ENCODE measurements at places on chromosomes 12 and 14.

DNA sequence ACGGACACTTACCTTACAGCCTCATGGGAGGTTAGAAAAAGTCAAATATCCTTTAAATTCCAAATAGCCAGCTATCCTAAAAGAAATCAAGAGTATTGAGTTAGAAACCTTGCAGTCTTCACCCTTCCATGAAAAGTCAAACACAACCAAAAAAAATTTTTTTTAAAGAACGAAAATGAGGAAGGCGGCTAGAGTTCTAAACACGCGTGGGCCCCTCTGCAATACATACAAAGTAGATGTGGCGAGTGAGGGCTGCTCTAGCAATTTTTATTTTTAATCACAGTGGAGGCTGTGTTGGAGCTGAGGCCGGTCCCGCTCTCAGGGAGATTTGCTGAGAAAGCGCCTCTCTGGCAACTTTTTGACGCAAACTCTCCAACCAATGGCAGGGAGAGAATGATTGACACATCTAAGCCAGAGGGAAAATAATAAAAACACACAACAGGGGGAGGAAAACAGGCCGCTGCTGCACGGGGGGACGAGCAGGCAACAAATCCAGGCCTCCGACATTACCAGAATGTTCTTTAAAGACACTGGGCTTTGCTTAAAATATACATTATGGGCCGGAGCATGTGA, at the start of gene OTX2:
OTX2 (minus strand) TSS at position 333 of the 573 bp plus-strand sequence. CDS start 5,023 bp downstream, outside the sequence.
- DNase-seq: no peak

DNA sequence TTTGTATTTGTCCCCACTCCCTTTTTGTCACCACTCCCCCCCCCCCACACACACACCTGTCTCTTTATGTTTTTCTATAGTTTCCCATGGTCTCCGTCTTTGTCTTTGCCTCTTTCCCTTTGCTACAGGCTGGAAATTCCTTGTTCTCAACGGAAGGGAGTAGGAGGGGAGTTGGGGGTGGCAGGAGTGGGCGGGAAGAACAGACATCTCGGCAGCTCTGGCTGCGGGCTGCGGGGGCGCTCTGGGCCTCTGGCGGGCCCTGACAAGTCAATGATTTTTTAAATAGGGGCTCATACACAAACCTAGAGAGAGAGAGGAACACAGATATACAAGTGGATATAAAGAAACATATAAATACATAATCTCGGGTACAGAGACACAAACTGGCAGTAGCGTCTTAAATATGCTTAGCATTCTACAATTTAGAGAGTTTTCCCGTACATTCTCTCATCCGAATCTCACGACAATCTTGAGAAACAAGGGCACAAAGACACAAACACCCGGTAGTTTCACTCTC, 2.4 kb upstream of the NAB2 start:
- no peak for DNase-seq

GRCh38 chr12:131513606-131514005, 197.3 kb upstream of the SFSWAP start:
- no peak for DNase-seq

DNA sequence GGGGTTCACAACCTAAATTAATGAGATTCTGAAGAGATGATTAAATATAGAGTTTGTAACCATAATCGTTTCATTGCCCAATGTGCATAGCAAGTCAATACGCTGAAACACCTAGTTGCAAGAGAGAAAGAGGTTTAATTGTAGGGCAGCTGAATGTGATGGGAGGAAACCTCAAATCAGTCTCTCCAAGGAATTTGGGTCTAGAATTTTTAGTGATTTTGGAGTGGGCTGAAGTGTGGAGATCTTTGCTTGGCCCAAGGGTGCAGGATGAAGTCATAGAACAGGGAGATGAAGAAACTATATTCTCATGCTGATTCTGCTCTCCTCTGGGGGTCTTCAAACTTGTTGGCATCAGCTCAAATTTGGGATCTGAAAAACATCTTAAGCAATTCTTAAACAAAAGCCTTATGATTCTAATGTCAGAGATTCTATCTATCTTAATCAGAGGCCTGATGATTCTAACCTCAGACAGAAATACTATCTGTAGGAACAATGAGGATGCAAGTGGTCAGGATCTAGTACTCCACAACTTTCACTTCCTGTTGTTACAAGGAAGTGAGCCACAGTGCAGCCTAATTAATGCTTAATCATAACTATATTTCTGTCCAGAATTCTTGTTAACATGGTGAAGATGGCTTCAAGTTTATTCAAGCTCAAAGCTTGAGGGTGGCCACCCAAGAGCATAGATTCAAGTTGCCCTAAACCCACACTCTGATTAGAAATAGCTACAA, 80.2 kb upstream of the FUT8 start:
- no peak for DNase-seq

DNA sequence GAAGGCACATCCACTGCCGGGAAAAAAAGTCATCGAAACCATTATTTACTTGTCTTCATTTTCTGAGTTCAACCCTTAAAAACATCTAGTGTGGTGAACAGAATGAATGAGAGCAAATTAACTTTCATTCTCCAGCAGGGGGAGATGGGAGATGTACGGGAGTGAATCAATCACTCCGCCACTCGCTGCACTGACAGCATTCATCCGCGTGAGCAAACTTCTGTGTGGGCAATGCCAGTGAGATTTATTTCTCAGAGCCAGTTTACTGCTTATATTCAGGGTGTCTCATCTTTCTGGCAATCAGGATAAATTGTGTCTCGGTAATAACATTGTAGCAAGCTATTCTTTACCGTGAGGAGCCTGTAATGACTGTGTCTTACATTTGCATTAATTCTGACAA, 463.6 kb upstream of the MIS18BP1 start:
- DNase-seq: no peak

- DNase-seq: no peak
Measured at GRCh38 chr14:92449404-92450181, 64.0 kb upstream of the RIN3 start.

DNA sequence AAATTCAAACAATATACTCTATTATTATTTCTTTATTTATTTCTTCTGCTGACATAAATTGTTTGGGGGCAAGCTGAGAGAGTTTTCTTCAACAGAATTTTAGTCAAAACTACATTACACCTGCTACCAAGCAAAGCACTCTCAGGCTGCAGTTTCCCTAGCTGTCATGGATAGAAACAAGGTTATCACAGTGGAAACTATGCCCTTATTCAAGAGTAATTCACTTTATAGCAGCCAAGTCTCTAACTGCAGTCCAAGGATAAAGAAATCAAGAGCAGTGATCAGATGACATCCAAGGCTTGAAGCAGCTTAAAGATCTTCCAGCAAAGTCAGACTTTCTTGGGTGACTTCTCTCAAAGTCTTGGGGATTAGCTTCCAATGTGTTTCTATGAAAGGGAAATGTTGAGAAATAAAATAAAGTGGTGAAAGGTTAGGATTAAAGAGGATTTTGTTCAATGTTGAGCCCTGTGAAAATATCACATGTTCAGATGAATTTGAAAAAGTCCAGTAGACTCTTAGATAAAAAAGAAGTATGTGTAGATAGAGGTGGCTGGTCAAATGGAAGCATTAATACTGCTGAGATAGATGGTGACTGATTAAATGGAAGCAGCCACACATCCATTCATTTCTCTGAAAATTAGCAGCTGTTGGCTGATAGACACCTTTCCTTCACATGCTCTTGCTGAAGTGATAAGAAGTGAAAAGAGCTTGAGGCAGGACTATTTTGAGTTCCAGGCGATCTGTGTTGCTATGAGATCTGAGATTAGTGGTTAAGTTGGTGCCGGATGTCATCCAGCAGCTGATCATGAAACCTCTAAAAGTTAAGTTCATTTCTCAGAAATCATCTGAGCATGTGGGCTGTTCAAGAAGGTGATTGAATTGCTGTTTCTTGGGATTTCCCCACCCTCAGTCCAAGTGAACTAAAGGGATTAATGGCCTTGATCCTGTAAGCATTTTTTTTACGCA, 257.8 kb upstream of the BTG1 start:
- DNase-seq: peak; percentile 44

- DNase-seq: no peak
Measured at GRCh38 chr14:90103808-90104207, 42.0 kb downstream of the KCNK13 start.

DNA sequence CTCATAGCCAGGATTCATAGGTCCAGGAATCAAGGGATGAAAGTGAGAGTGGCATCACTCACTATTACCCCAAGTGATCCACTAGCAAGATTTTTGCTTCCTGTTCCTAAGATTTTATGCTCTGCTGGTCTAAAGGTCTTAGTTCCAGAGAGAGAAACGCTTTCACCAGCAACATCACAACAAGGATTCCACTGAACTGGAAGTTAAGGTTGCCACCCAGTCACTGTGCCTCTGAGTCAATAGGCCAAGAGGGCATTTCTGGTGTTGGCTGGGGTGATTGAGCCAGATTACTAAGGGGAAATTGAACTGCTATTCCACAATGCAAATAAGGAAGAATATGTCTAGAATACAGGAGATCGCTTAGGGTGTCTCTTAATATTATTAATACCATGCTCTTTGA, 142.5 kb upstream of the ARID2 start:
- no peak for DNase-seq

DNA sequence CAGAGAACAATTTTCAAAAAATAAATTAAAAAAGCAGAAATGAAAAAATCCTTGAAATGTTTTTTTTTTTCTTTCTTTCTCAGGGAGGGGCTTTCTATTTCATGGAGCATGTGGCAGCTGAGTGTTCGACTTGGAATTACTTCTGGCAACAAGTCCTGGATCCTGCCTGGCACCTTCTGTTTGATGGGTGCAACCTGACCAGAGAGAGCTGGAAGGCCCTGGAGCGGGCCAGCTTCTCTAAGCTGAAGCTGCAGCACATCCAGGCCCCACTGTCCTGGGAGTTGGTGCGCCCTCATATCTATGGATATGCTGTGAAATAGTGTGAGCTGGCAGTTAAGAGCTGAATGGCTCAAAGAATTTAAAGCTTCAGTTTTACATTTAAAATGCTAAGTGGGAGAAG, 22.5 kb upstream of the HIGD1C start:
- DNase-seq: no peak

GRCh38 chr12:86193931-86194330, 62.3 kb downstream of the MGAT4C start:
- DNase-seq: no peak

GRCh38 chr14:30125322-30125979, 197.8 kb upstream of the PRKD1 start:
- no peak for DNase-seq

GRCh38 chr14:42224053-42224888, 617.6 kb downstream of the LRFN5 start:
- DNase-seq: peak; percentile 16

- DNase-seq: no peak
Measured at GRCh38 chr12:101696251-101697196, 916 bp upstream of the CHPT1 start.

DNA sequence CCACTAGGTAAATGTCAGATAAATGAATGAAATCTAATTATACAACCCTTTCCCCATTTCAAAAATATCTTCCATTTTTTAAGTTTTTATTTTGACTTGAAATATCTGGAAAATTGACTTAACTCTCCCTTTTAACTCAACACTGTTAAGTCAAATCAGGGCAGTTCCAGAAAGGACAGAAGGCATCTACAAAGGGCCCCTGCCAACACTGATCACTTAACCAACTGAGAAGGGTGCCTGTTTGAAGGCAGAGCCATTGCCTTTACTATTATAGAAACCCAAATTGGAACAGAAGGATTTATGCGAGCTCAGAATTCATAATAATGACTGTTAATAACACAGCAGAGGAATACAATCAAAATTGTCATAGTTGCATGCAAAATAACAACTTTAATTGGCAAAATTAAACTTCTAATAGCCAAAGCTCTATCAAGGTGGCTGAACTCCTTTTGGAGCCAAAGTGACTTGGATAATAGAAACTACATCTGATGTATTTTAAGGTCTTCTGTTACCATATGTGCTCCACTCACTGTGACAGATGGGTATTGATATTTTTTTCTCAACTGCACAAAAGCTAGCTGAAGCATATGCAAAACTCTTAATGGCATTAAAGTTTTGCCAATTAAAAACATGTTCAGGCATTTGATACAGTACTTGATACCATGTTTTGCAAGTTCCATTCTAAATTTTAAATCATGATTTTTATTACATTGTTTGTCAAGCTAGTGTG, 383.8 kb downstream of the NOVA1 start:
- DNase-seq: no peak

DNA sequence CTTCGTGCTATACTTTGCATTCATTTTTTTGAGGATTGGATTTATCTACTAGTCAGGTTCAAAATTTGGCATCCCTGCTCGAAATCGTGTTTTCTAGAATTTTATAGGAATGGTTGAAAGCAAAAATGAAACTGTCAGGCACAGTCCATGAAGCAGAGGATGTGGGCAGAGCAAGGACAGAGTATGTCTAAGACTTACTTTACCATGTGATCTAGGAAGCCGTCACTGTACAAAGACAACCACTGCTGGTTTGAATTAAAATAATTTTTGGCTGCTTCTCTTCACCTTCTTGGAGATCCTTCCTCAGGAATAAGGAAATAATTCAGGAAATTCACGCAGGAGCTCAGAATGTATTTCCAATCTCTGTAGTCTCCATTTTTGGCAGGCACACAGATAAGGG, 31.6 kb upstream of the SGPP1 start:
- DNase-seq: no peak

DNA sequence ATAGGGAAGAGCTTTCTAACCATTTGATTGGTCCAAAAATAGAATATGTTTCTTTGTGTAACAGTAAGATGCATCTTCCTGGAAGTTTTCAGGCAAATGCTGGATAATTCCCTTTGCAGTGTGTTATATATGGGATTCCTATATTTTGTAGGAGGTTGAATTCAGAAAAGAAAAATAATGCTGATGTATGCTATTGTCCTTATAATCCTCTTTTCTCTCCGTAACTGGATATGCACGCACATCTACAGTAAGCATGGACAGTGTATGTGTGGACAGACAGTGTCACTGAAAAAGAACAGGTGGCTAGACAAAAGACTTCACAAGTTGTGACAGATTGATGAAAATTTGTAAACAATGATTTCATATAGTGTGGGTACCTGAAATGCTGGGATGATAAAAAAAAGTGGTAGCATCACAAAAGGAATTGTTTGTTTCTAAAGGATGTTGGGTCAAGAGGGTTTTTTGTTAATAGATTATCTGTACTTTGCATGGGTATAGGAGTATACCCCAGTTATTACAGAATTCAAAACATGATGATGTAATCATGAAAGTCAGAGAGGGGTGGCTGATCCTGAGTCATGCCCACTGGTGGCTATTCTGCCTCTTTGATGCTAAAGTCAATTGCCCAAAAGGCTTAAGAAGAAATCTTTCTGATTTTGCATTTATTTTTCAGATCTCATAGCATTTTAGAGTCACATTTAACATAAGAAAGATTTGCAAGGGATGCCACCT, 160.7 kb upstream of the TMTC1 start:
- DNase-seq: no peak

DNA sequence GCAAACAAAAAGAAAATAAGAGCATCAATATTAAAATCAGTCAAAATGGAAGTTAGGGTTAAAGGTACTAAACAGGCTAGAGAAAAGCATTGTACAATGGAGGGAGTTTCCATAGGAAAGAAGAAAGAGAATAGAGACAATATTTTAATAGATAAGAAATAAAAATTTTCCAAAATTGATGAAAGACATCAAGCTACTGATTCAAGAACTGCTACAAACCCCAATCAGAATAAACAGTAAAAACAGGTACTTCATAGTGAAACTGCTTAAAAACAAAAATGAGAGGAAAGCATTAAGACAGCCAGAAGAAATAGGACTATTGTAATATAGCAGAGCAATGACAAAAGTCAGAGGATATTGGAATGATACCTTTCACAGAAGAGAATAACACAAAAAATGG, 413.4 kb downstream of the NELL2 start:
- no peak for DNase-seq
